ENCODE measurements at places on chromosomes 11 and 22. TPM values are rescaled to one million over a fixed set of nuclear protein-coding genes. Genes with fewer than 3 reads are reported as not detected.

DNA sequence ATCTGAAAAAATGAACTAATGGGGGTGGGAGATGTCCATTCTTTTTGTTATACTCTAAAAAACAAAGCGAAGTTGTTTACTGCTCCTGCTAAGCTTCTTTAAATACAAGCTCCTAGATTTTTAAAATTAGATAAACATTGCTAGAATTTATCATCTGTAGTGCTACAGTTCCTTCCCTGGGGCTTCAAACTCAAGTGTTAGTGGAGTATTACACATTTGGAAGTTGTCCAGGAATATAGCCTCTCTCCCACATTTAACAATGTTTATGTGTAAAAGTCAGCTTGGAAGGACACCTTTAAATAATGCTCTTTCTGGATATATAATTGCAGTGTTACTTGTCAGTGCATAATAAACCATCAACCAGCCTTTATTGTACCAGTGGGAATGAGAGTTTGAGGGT is 155.5 kb downstream of the SPON1 start:
- H3K27me3 ChIP-seq = no peaks in the 10 kb centered on the region
- no peak overlapping the region for H3K27ac ChIP-seq
- H3K4me3 ChIP-seq = no peak overlapping the region
- no peak for DNase-seq

MS4A6A gene
- total RNA-seq = 4.2 TPM

SLCO2B1 gene
- 5.6 TPM for total RNA-seq

BARX2 gene
- total RNA-seq = 186 TPM

DNA sequence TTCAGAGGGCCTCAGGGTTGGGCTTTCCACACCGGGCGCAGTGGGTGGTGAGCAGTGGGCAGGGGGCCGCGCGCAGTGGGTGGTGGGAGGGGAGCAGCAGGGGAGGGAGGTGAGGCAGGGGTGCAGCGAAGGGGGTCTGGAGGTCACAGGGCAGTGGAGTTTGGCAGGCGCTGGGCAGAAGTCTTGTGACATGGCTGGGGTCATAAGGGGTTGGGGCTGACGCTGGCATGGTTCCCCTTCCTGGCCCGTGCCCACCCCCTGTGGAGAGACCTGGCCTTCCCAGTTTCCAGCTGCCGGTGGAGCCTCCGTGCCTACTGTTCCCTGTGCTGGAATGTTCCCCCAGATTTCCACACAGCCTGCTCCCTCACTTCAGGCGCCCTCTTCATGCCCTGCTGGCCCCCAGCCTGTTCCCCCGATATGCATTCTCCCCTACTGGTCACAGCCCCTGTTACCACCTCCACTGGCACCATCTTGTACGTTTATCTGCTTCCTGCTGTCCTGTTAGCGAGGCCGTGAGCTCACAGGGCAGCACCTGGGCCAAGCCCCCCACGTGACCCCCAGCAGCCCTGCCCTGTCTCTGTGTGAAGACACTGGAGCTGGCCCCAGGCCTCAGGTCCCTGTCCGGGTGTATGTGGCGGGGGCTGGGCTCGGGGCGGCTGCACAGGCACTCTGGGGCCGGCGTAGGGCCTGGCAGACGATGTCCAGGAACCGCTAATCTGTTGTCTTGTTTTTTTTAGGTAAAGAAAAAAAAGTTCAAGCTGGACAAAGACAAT is 111.6 kb downstream of the KCNQ1OT1 start:
- no peaks in the 10 kb centered on the region for H3K36me3 ChIP-seq
- no peak for DNase-seq
- H3K4me3 ChIP-seq = no peak overlapping the region
- no peaks in the 10 kb centered on the region for H3K27me3 ChIP-seq

DNA sequence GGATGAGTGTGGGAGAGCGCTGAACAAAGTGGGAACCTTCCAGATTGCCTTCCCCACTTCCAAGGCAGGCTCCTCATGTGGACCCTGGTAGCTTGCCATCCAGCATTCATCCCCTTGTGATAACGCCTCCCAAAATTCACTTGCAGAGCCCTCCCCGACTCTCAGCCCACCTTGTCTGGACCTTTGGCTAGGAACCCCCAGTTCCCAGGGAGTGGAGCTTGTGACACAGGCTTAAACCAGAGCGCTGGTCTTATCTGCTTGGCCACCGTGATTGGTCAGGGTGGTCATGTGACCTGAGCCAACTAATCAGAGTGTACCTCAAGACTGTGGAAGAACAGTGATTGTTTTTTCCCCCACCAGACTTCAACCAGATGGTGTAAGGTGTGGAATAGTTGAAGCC is 9.6 kb upstream of the SLC35C1 start:
- no peaks in the 10 kb centered on the region for H3K36me3 ChIP-seq
- H3K27ac ChIP-seq = no peak overlapping the region
- no peaks in the 10 kb centered on the region for H3K4me1 ChIP-seq
- DNase-seq = peak; percentile 48
- H3K4me3 ChIP-seq = no peak overlapping the region

FAM168A gene
- 25.5 TPM for total RNA-seq

GRCh38 chr11:87603887-87604286 is 566.2 kb downstream of the TMEM135 start:
- peaks cover 12% of the 10 kb centered on the region for H3K4me1 ChIP-seq
- no peak overlapping the region for H3K4me3 ChIP-seq
- H3K36me3 ChIP-seq = no peaks in the 10 kb centered on the region
- no peaks in the 10 kb centered on the region for H3K27me3 ChIP-seq
- DNase-seq = no peak

CSF2RB gene
- total RNA-seq = 0.72 TPM

DNA sequence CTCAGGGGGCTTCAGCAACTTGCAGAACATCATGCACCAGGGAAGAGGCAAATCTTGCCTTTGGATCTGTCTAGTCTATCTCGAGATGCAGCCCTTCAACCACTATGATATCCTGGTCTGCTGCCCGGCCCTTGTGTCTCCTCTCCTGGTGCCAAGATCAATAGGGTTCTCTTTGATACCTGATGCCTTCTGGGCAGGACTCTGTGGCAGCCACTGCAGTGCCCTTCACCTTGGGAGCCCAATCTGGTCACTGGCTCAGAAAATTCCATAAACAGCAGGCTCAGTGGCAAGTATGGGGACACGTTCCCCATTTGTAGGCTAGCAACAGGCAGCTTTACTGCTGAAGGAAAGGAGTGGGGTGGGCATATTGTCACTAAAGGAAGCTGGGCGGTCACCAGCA is 23.4 kb downstream of the SYN3 start:
- no peak overlapping the region for H3K27ac ChIP-seq
- H3K4me3 ChIP-seq = no peak overlapping the region
- H3K27me3 ChIP-seq = peaks cover 24% of the 10 kb centered on the region
- H3K36me3 ChIP-seq = no peaks in the 10 kb centered on the region
- DNase-seq = no peak

DNA sequence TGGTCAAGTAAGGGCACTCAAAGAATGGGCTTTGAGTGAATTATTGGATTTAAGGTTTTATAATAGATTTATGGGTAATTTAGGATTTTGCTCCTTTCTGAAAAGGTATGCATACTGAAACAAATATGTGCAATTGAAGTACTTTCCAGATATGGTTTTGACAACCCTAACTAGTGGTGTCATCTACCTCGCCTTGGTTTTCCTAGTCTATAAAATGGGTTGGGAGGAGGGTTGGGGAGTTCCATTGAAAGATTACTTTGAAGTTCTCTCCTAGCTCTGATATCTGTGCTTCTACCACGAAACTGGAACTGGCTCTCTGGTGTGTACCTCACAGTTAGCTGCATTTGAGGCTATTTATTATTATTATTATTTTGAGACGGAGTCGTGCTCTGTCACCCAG is 431 bp upstream of the SPTBN2 start:
- peak overlapping the region; percentile 92 for H3K27ac ChIP-seq
- no peak for DNase-seq
- peaks cover 31% of the 10 kb centered on the region for H3K4me1 ChIP-seq
- peaks cover 35% of the 10 kb centered on the region for H3K27me3 ChIP-seq
- H3K36me3 ChIP-seq = no peaks in the 10 kb centered on the region

DNA sequence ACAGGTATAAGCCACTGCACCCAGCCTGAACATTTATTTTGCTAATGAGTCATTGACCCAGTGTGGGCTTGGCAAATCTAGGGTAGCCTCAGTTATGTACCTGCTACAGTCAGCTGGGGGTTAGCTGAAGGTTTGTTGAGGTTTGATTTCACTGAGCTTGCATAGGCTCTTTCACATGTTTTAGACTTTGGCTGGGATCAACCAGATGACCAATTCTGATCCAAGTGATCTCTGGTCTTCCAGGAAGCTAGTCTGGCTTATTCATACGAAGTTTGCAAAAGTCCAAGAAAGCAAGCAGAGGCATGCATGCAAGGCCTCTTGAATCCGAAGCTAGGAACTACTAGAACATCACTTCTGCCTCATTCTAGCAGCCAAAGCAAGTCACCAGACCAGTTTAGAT is 21.0 kb downstream of the SERPING1 start:
- peaks cover 22% of the 10 kb centered on the region for H3K36me3 ChIP-seq
- H3K4me1 ChIP-seq = peaks cover 10% of the 10 kb centered on the region
- H3K27ac ChIP-seq = no peak overlapping the region
- DNase-seq = no peak
- no peak overlapping the region for H3K4me3 ChIP-seq

- peak overlapping the region; percentile 36 for H3K4me3 ChIP-seq
- DNase-seq = no peak
- H3K27me3 ChIP-seq = no peaks in the 10 kb centered on the region
- H3K27ac ChIP-seq = no peak overlapping the region
Observed at GRCh38 chr22:39068033-39068785, 8.9 kb upstream of the APOBEC3G start.

SHISA8 gene
- total RNA-seq = 0.22 TPM

- H3K36me3 ChIP-seq = no peaks in the 10 kb centered on the region
- H3K4me1 ChIP-seq = peaks cover 4% of the 10 kb centered on the region
- H3K27me3 ChIP-seq = peaks cover 72% of the 10 kb centered on the region
- H3K4me3 ChIP-seq = no peak overlapping the region
- no peak for DNase-seq
Observed at GRCh38 chr22:36608987-36609386, 80.0 kb upstream of the EIF3D start.

CDC45 gene
- total RNA-seq = 19.0 TPM

PTPRCAP gene
- 1.1 TPM for total RNA-seq

FOXRED2 gene
- total RNA-seq = 20.6 TPM

DNA sequence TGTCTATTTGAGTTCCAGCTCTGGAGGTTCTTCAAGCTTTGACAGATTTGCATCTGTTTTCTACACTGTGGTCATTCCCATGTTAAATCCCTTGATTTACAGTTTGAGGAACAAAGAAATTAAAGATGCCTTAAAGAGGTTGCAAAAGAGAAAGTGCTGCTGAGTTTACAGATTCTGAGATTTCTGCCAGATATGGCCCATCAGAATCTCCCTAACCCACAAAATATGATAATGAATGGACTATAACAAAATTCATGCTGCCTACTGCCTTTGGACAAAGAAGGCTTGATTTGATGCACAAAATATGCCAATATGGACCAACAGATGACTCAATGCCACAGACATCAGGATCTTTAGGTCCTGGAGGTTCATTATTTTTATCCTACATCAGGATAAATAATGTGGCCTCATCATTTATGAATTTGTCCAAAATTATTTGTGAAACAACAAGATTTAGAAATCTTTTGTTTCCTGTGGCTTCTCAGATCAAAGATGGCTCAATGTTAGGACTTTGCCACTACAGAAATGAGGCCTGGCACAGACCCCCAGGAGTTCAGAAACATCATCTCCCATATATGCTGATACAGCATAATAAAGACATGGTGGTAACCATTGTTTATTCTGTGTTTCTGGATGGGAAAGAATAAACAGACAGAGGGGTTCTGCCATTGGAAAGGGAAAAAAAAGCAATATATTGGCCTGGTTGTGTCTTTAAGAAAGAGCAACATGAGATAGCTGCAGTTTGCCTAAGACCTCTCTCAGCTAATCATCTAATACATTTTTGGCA is 6.7 kb downstream of the OR5AN1 start:
- no peaks in the 10 kb centered on the region for H3K4me1 ChIP-seq
- no peaks in the 10 kb centered on the region for H3K36me3 ChIP-seq
- no peak for DNase-seq
- no peak overlapping the region for H3K27ac ChIP-seq
- no peak overlapping the region for H3K4me3 ChIP-seq

GRCh38 chr11:116457336-116458007 is 315.3 kb downstream of the BUD13 start:
- no peak overlapping the region for H3K27ac ChIP-seq
- H3K27me3 ChIP-seq = peaks cover 33% of the 10 kb centered on the region
- no peak for DNase-seq
- peak overlapping the region; percentile 20 for H3K4me3 ChIP-seq
- peaks cover 29% of the 10 kb centered on the region for H3K4me1 ChIP-seq

DNA sequence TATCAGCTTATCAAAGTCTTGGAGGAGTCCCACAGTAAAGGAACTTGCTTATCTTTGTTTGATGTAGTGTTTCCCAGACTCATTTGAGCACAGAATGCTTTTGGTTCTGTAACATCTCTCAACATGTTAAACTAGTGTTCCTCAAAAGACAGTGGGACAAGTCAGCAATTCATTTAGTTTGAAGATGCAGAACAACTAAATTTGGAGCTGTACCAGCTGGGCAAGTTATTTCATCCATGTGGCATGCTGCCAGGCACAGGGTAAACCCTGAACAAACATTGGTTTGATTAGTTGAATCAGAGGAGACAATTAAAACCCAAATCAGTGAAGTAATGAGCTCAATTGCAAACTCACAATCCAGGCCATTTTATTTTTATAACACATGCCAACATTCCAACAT is 141.2 kb downstream of the CSNK2A3 start:
- no peaks in the 10 kb centered on the region for H3K36me3 ChIP-seq
- peaks cover 26% of the 10 kb centered on the region for H3K27me3 ChIP-seq
- H3K27ac ChIP-seq = no peak overlapping the region
- H3K4me3 ChIP-seq = no peak overlapping the region
- DNase-seq = no peak

- H3K4me1 ChIP-seq = peaks cover 12% of the 10 kb centered on the region
- no peak for DNase-seq
- H3K27me3 ChIP-seq = peaks cover 62% of the 10 kb centered on the region
Observed at GRCh38 chr11:119421941-119422808, 797 bp downstream of the THY1 start.

GRCh38 chr11:132062031-132062430 is 691.6 kb downstream of the NTM start:
- H3K36me3 ChIP-seq = peaks cover 6% of the 10 kb centered on the region
- H3K4me1 ChIP-seq = peaks cover 6% of the 10 kb centered on the region
- peaks cover 16% of the 10 kb centered on the region for H3K27me3 ChIP-seq
- DNase-seq = no peak
- H3K4me3 ChIP-seq = no peak overlapping the region

GRCh38 chr22:17303441-17303839 is 65.8 kb upstream of the CECR2 start:
- no peaks in the 10 kb centered on the region for H3K36me3 ChIP-seq
- no peak overlapping the region for H3K27ac ChIP-seq
- no peak for DNase-seq
- peaks cover 6% of the 10 kb centered on the region for H3K4me1 ChIP-seq
- no peak overlapping the region for H3K4me3 ChIP-seq

GRCh38 chr11:75820645-75821044 is 5.6 kb downstream of the UVRAG start:
- H3K27ac ChIP-seq = no peak overlapping the region
- H3K36me3 ChIP-seq = peaks cover 7% of the 10 kb centered on the region
- no peak for DNase-seq
- no peak overlapping the region for H3K4me3 ChIP-seq
